ENCODE measurements at places on chromosomes 7 and 10. TPM values are rescaled to one million over a fixed set of nuclear protein-coding genes. Genes with fewer than 3 reads are reported as not detected.

- DNase-seq = no peak
Observed at GRCh38 chr7:16715928-16716327, 37.6 kb upstream of the TSPAN13 start.

- no peak for DNase-seq
Observed at GRCh38 chr7:26397796-26398426, 106.2 kb downstream of the SNX10 start.

DNA sequence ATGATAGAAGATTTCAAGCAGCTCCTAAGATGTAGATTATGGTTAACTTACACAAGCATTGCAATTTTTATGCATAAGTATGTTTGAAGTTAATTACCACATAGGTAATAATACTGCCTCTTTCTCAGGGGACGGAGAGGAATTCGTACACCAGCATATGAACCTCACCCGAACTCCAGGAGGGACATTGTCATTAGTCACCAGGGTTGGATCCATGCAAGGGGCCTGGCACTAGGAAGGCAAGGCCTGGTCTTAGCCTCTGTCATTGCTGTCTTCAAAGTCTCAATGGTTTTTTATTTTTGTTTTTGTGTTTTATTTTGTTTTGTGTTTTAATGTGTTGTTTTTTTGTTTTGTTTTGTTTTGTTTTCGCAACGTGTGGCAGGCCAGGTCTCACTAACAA lies 145.6 kb upstream of the PPP2R2D start:
- DNase-seq = no peak

The AOC1 gene
- 121 TPM for polyA plus RNA-seq

The GNG11 gene
- polyA plus RNA-seq = 34.1 TPM

The MICALL2 gene
- polyA plus RNA-seq = 5.4 TPM
